Diencephalon (tissue), 1 donor: ENCODE measurements at places on chromosomes 5 and 9. TPM values are rescaled to one million over a fixed set of nuclear protein-coding genes. Genes with fewer than 3 reads are reported as not detected.

The TXNDC15 gene
- total RNA-seq: 105 TPM

The FBLL1 gene
- 53.7 TPM for total RNA-seq

The DNAJC25 gene
- 8.1 TPM for total RNA-seq

The WDR38 gene
- 2.1 TPM for total RNA-seq

The TAL2 gene
- total RNA-seq: 1.4 TPM

The C5orf58 gene
- not detected for total RNA-seq

The SLC34A3 gene
- not detected for total RNA-seq

The CDHR2 gene
- 0.69 TPM for total RNA-seq

The SDHA gene
- 81.9 TPM for total RNA-seq

The NR3C1 gene
- total RNA-seq: 39.7 TPM

The NPR3 gene
- total RNA-seq: 6.2 TPM

The STPG3 gene
- not detected for total RNA-seq

The AFF4 gene
- total RNA-seq: 86.7 TPM

The GRAMD2B gene
- 21.5 TPM for total RNA-seq

The PCSK5 gene
- 18.5 TPM for total RNA-seq

The PITX1 gene
- not detected for total RNA-seq

The MARCHF3 gene
- total RNA-seq: 25.1 TPM

The ZFP37 gene
- 17.5 TPM for total RNA-seq

The MOB3B gene
- 9.0 TPM for total RNA-seq

The FAM81B gene
- total RNA-seq: 14.8 TPM

The TNC gene
- 112 TPM for total RNA-seq

The SAXO1 gene
- total RNA-seq: not detected

The KLHL3 gene
- 19.8 TPM for total RNA-seq

The CATSPER3 gene
- 0.23 TPM for total RNA-seq

The CCDC171 gene
- 21.9 TPM for total RNA-seq

The IFNA17 gene
- not detected for total RNA-seq

The PCDHB4 gene
- total RNA-seq: 5.3 TPM

The LCP2 gene
- 2.5 TPM for total RNA-seq

The PIP5KL1 gene
- total RNA-seq: 11.5 TPM

The NELFB gene
- 38.8 TPM for total RNA-seq

The NDUFAF2 gene
- 22.8 TPM for total RNA-seq
